ENCODE measurements at places on chromosomes 1 and 21.

DNA sequence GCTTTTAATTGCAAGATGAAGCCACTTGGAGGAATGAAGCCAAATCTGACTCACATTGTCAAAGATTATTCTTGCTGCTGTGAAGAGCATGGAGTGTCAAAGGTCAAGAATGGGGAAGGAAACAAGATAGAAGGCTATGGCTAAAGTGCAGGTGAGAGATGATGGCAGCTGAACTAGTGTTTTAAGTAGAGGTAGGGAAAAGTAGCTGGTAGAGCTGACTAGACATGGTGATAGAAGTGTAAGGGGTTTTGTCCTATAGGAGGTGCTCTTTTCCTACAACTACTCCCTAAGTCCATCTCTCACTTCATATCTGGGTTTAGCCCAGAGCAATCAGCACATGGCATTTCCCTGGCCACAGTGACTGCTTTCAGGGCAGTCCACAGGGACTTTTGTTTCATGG is 11.8 kb downstream of the UBE2T start:
- no peak for DNase-seq

DNA sequence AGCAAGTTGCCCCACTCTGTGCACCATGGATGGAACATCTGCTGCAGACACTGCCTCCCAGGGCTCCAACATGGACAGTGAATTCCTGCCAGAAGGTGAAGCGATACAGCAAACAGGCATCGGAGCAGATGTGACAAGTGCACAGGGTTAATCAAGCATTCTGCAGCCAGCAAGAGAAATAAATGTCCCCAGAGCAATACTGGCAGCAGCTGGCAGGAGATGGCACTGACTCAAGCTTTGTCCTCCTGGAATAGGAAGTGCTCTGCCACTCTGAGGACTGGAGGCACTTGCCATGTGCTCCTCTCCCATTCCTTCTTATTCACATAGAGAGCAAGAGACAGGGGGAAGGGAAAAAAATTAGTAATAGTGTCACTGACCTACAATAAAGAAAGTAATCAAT is 402.7 kb upstream of the DAB1 start:
- DNase-seq, result no peak

GRCh38 chr1:202235856-202236837 is 42.5 kb downstream of the LGR6 start:
- DNase-seq, result peak; percentile 67

GRCh38 chr1:116808200-116808847 is 54.1 kb downstream of the CD2 start:
- peak; percentile 4 for DNase-seq

DNA sequence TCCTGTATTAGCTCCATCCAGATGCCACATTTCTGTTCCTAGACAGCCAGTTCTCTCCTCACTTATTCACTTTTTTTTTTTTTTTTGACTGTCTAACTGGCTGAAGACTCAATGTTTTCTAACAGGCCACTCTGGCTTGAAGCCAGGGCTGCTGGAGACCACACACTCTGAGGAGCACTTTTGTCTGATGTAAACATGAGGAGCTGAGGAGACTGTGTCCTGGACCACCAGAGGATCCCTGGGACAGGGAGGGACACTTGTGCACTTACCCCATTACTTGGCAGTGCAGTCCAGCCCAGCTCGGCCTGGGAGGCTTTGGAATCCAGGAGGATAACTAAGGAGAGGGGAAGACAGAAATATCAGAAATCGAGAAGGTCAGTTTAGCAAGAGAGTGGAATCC is 2.4 kb downstream of the EPHA10 start:
- no peak for DNase-seq

GRCh38 chr21:32102426-32102825 is 176.4 kb downstream of the MIS18A start:
- peak; percentile 4 for DNase-seq

DNA sequence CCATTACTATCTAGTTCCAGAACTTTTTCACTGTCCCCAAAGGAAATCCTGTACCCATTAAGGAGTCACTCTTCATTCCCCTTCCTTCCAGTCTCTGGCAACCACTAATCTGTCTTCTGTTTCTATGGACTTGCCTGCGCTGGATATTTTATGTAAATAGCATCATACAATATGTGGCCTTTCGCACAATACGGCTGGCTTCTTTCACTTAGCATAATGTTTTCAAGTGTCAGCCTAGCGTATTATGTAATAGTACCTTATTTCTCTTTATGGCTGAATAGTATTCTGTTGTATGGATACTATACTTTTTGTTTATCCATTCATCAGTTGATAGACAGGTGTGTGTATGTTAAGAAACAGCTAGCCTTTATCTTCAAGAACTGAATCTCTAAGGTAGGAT is 14.3 kb downstream of the ATF3 start:
- DNase-seq, result no peak

- DNase-seq, result no peak
Observed at GRCh38 chr21:14862794-14863720, 201.7 kb downstream of the NRIP1 start.
